ENCODE measurements at places on chromosomes 3 and 15.

DNA sequence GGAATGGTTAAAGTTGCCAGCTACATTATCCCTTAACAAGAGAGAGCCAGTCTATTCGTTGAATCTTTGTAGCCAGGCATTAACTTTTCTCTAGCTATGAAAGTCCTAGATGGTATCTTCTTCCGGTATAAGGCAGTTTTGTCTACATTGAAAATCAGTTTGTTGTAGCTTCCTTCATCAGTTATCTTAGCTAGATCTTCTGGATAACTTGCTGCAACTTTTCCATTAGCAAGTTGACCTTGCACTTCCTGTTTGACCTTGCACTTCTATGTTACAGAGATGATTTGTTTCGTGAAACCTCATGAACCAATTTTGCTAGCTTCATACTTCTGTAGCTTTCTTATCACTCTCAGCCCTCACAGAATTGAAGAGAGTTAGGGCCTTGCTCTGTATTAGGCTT, 24.1 kb downstream of the TOPAZ1 start:
- no peak for DNase-seq

- no peak for DNase-seq
Observed at GRCh38 chr3:162019817-162020216, 523.2 kb downstream of the OTOL1 start.

DNA sequence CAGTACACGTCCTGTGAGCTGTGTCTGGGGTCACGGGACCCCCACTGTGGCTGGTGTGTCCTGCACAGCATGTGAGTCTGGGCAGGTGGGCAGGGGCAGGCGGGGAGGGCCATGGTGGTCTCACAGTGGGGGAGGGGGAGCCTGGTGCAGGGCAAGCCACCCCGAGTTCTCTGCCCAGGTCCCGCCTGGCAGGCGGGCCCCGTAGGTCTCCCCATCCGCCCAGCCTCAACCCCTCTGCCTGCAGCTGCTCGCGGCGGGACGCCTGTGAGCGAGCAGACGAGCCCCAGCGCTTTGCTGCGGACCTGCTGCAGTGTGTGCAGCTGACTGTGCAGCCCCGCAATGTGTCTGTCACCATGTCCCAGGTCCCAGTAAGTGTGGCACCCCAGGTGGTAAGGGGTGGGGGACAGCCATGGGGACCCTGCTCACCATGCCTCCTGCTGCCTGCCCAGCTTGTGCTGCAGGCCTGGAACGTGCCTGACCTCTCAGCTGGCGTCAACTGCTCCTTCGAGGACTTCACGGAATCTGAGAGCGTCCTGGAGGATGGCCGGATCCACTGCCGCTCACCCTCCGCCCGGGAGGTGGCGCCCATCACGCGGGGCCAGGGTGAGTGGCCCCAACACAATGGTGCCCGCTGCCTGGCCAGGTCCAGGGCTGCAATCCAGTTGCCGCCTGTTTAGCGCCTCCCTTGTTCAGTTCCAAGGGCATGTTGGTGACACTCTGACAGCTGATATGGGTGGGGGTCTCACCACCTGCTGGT, 21.9 kb downstream of the PLXNA1 start:
- DNase-seq, result no peak

GRCh38 chr3:127954640-127955039, 39.6 kb downstream of the KBTBD12 start:
- DNase-seq, result no peak

GRCh38 chr3:10456981-10457380, 48.4 kb downstream of the ATP2B2 start:
- DNase-seq, result no peak

DNA sequence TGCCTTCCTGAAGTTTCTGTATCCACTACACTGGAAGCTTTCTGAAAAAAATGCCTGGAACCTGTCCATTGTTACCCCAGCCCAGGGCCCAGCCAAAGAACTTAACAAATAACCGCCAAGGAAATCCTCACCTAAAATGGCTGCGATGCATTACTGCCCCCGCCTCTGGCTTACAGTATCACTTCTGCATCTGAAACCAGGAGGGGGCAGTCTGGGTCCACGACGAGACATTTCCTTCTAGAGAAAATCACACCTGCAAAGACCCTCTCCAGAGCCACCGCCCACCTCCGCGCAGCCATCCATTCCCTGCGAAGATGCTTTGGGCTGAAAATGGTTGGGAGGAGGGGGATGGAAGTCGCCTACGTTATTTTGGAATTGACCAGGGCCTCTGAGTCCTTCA, 22.4 kb upstream of the CELF6 start:
- DNase-seq, result no peak

DNA sequence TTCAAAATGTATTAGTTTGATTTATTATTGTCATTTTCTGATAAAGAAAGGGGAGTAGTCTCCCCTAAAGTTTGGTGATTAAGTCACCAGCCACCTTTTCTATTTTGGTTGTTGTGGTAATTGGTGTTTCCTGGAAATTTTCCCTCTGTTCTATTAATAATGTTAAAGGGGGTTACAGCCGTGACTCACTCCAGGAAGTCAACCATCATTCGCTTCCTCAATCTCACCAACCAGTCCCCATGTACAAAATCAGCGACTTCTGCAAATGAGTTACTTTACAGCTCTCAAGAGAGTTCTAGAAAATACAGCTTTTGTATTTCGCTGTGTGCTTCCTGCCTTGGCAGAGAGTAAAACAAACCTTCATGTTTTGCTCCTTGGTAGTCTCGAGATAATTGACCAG, 285.1 kb downstream of the LPP start:
- DNase-seq, result peak; percentile 15

DNA sequence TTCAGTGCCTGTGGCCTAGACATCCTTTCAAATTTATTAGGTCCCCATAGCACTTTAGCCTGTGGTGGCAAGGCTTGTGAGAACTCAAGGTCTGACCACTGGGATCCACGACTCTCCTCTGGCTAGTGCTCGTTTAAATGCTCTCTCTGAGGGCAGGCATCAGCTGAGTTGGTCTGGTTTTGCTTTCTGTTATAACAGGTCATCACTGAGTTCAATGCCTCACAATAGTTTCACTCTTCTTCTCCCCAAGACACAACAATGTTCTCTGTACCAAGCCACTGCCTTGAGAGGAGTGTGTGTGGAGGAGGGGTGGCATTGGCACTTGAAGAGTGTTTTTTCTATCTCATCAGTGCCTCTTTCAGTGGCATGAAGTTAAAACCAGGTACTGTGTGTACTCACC, 7.6 kb downstream of the OR5K4 start:
- DNase-seq, result no peak

DNA sequence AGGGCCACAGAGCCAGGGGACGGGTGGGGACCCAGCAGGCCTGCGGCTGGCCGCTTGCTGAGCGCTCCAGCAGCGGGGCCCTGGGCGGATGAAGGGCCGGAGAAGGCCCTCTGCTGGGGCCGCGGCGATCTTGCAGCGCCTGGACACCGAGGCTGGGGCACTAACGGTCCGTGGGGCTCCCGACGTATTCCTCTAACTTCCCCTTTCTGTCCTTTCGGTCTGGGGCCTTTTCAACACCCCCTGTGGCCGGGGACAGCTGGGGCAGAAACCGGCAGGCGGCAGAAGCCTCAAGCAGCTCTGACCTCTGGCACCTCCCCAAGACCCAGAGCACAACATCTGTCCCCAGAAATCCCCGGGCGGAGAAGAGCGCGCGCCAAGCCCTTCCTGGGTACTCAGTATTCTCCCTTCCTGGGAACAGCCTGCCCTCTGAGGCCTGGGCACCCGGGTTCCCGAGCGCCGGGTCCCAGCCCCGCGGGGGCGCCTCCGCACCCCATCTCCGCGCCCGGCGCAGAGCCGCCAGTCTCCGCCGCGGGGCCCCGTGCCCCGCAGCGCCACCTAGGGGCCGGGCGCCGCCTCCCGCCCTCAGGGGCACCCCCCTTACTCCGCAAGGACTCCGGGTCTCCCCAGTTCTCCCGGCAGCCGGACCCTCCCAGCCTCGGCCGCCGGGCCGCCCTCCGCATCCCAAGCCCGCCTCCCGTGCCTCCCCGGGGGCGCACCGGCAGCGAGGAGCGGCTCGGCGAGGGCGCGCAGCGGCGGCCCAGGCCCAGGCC, 582 bp upstream of the SLCO3A1 start:
- DNase-seq, result peak; percentile 88

DNA sequence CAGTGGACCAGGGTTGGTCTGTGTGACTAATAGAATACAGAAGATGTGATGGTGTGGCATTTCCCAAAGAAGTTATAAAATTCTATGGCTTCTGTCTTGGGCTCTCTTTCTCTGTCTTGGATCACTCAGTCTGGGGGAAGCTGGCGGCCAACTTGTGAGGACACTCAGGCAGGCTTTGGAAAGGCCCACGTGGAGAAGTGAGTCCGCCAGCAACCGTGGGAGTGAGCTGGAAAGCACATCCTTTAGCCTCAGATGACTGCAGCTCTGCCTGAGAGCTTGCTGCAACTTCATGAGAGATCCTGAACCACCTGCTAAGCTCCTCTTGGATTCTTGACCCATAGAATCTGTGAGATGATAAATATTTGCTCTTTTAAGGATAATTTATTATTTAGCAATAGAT, 72.0 kb upstream of the RASGRP1 start:
- DNase-seq, result no peak

DNA sequence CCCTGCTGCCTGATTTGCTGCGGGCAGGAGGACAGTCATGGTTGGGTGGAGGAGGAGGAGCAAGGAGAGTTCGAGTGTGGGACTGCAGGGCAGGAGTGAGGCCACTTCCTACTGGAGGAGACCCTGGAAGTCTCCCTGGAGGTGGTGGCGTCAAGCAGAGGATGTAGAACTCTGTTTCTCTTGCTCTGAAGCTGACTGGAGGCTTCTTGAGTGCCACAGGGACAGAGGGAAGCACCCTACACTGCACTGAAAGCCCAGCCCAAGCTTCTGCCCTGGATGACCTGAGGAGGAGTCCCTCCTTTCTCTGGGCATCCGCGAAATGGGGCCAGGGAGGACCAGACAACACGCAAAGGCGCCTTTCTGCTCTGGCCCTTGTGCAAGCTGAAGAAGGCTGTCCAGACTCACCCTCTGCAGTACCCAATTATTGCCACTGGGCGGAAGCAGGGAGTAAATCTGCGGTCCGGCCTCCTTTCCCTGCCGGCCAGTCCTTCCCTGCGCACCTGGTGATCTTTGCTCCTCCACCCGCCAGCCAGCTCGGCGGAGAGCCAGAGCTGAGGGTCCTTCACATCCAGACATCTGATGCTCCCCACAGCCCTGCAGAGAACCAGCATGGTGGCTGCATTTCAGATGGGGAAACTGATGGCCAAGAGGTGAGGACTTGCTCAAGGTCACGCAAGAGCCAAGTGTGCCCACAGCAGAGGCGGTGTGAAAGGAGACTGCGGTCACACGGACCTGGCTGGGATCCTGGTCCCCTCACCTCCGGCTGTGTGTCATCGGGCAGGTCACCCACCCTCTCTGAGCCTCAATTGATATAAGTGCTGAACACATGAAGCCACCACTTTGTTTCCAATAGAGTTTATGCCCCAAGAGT, 207.1 kb downstream of the TBC1D2B start:
- DNase-seq, result peak; percentile 68

DNA sequence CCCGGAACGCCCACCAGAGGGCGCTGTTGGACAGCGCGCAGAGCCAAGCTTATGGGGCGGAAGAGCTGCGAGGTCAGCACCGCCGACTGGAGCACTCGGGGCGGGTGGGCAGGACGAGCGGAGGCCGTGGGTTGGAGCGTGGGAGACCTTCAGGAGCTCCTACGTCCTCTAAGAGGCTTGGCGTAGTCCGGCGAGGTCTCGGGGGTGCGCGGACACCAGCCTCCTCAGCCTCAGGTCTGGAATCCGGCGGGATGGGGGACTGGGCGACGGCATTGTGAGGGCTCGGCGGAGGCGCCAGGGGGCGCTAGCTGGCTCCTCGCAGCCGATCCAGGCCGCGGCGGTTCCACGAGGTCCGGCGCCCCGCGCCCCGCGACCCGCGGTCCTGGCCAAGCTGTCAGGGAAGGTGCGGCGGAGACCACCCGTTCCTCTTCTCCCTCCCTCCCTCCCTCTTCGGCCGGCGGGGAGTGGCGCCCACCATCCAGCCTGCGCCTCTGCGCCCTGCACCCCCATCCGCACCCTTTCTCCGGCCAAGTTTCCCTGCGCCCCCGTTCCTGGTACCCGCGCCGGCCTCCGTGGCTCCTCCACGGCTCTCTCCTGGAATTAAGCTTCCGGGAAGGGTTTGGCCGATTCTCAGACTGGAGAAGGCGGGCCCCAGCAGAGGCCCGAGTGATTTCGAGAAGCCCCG, 24.3 kb upstream of the POLG start:
- DNase-seq, result peak; percentile 87

DNA sequence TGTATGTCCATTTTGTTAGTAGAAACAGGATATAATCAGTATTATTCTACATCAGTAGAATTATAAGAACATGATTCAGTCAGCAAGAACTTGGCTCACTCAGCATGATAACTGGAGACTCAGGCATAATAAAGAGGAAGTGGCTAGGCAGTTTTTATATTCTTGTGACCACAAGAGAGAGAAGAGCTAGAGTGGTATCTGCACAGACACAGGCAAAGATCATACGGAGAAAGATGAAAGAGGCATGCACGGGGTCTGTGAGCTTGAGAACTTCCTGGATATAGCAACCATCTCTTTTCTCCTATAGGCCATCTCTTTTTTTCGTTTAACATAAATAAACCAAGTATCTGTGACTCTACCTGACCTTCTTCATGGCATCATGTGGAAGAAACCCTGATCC, 46.8 kb downstream of the MYO5A start:
- no peak for DNase-seq

GRCh38 chr3:183981990-183982644, 35.6 kb downstream of the ABCC5 start:
- DNase-seq, result no peak

- peak; percentile 54 for DNase-seq
Observed at GRCh38 chr15:77002954-77003912, 8.3 kb downstream of the PSTPIP1 start.

GRCh38 chr3:82676356-82677026, 915.0 kb upstream of the GBE1 start:
- DNase-seq, result no peak
